ENCODE measurements at places on chromosomes 16 and 17. TPM values are rescaled to one million over a fixed set of nuclear protein-coding genes. Genes with fewer than 3 reads are reported as not detected.

CIBAR2 gene
- not detected for total RNA-seq

PMP22 gene
- 2.0 TPM for total RNA-seq

PPP1R1B gene
- not detected for total RNA-seq

SLC16A13 gene
- total RNA-seq, result 0.42 TPM

ECI1 gene
- 10.5 TPM for total RNA-seq

RGS11 gene
- not detected for total RNA-seq
